ENCODE measurements at places on chromosomes 4 and X.

GRCh38 chrX:39773923-39774773 is 323.6 kb downstream of the BCOR start:
- no peak for DNase-seq

DNA sequence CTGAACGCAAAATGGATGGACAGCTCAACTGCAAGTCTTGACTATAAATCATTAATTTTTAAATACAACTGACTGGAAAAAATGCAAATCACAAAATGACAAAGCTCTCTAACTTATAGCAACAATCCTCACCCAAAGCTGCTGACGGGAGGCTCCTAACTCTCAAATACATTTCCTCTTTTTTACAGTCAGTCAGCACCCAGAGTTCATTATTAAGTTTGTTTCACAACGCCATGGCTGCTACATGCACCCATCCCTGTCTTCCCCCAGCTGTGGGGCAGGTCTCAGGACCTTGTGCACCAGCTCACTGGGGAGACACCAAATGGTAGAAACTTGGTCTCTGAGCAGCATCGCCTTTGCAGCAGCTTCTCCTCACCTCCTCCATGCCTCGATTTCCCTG is 97.6 kb downstream of the SLC34A2 start:
- DNase-seq, result no peak

GRCh38 chr4:169437299-169438047 is 166.7 kb upstream of the SH3RF1 start:
- no peak for DNase-seq

DNA sequence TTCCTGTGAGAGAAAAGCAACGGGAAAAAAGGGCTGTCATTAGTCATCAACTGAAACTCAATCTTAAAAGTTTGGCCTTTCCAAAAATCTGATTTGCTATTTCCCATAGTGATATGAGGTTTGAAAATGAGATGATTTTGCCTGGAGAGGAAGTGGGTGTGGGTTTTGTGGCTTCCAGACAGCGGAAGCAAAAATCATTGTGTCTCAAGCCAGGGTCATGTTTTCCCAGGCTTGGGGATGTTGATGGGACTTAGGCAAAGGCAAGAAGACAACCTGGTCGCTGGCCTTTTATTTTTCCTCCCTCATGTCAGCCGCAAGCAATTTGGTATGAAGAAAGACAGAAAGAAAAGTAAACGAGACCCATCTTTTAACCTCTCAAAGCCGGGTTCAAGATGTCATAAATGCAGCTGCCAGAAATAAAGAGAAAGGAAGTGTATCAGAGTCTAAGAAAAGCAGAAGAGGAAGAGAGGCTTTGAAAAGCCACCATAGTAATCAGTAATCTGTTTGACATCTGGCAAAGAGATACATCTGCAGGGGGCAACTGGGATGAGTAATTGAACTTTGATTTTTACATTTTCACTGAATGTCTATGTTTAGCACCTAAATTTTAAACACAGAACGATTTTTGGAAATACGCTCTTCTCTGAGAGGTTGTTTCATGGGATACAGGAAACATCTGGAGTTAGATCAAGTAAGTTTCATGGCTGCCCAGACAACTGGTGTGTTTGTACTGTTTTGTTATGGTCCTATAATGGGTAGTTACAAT is 521.6 kb upstream of the SLIT2 start:
- no peak for DNase-seq

GRCh38 chr4:139282065-139282720 is 2.2 kb upstream of the MGARP start:
- no peak for DNase-seq

- DNase-seq, result no peak
These were observed 107.7 kb downstream of the ANXA3 start for GRCh38 chr4:78659264-78659663.

DNA sequence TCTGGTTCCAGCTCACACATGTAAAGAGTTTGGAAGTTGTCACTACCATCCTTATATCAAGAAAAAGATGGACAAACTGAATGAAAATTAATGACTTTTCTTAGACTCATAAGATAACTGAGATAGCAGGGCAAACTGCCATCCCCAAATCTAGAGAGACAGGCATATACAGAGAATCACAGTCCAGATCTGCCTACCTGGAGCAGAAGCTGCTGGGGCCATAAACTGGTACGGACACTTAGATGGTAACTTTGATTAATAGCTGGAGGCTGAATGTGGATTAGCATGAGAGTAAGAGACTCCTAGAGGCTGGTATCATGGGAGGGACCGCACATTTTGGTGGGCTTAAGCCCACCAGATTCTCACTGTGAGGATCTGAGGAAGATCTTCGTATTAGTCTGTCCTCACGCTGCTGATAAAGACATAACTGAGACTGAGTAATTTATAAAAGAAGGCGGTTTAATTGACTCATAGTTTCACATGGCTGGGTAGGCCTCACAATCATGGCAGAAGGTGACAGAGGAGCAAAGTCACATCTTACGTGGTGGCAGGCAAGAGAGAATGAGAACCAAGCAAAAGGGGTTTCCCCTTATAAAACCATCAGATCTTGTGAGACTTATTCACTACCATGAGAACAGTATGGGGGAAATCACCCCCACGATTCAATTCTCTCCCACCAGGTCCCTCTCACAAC is 10.8 kb upstream of the POLA1 start:
- DNase-seq, result no peak

GRCh38 chr4:1452431-1453051 is 46.3 kb upstream of the NKX1-1 start:
- no peak for DNase-seq

DNA sequence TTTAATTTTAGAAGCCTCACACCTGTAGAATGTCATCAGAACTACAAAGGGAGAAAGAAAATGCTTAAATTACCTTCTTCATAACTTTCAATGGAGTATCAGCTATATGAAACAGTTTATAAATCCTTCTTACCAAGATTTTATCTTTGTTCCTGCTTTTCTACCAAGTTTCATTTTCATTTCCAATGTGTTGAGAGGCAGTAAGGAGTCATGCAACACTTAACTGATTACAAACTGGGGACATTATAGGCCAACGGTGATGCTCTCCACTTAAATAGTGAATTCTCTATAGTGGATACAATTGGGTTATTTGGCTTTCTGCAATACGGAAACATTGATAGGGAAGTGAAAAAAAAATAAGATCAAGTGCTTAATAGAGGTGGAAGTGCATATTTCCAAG is 145.2 kb upstream of the FTHL17 start:
- no peak for DNase-seq

- no peak for DNase-seq
These were observed 228.0 kb downstream of the RASL11B start for GRCh38 chr4:53089936-53090729.

DNA sequence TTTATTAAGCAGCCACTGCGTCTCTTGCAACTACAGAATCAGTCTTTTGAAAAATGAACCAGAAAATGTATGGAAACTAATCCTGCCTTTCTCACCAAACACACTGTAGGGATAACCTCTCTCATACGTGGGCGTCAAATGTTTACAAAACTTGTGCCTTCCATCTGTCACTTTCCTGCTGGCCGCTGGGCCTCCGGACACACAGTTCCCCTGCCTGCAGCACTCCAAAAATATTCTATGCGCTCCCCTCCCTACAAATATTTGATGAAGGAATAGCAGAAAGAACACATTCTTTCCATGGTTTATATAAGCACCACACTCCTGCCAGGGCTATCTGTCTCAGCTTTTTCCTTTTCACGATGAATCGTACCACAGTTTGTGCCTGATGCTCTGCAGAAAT is 14.9 kb upstream of the CYTL1 start:
- DNase-seq, result no peak

DNA sequence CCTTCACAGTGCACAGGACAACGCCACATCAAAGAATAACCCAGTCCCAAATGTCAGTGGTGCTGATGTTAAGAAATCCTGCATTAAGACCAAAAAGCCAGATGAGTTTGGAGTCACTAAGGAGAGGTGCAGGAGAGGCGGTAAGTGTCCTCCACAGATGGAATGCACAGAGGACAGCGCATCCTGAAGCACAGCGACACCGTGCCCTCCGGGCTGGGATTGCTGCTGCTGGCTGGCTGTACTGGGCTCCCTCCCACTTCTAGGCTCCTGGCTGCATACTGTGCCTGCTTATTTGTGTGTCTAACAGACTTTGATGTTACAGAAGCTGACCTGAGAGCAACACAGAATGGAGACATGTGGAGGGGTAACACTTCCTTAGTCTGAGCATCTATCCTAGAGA is 325.6 kb upstream of the BOD1L1 start:
- no peak for DNase-seq

GRCh38 chr4:89837385-89837992 is 528 bp upstream of the SNCA start:
- no peak for DNase-seq

DNA sequence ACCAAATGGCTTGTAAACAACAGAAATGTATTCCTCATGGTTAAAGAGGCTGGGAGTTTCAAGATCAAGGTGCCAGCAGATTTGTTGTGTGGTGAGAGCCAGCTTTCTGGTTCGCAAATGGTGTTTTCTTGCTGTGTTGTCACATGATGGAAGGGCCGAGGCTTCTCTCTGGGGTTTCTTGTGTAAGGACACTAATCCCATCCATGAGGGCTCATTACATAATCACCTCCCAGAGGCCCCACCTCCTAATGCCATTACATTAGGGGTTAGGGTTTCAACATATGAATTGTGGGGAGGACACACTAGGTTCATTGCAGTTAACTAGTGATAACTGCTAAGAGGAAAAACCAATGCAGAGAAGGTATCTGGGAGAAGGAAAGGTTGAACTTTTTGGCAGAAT is 103.5 kb upstream of the ENPEP start:
- DNase-seq, result no peak

DNA sequence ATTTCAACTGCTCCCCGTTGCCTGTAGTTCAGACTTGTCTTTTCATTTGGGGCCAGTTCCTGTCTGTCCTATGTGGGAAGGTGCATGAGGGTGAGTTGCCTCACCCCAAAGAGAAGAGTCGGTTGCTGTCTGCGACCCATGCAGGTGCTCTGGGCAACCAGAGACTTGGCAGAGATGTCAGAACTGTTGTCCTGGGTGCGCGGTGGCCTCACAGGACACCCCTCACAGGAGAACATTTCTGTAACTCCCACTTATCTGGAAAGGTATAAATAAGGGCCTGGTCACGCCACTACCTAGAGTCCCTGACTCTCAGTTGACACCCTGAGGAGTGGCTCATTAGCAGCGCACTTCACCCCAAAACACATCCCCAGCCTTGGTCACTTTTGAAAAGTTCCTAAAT is 9.7 kb upstream of the NAT8L start:
- DNase-seq, result no peak

- no peak for DNase-seq
These were observed 589 bp upstream of the KIT start for GRCh38 chr4:54657185-54657550.

DNA sequence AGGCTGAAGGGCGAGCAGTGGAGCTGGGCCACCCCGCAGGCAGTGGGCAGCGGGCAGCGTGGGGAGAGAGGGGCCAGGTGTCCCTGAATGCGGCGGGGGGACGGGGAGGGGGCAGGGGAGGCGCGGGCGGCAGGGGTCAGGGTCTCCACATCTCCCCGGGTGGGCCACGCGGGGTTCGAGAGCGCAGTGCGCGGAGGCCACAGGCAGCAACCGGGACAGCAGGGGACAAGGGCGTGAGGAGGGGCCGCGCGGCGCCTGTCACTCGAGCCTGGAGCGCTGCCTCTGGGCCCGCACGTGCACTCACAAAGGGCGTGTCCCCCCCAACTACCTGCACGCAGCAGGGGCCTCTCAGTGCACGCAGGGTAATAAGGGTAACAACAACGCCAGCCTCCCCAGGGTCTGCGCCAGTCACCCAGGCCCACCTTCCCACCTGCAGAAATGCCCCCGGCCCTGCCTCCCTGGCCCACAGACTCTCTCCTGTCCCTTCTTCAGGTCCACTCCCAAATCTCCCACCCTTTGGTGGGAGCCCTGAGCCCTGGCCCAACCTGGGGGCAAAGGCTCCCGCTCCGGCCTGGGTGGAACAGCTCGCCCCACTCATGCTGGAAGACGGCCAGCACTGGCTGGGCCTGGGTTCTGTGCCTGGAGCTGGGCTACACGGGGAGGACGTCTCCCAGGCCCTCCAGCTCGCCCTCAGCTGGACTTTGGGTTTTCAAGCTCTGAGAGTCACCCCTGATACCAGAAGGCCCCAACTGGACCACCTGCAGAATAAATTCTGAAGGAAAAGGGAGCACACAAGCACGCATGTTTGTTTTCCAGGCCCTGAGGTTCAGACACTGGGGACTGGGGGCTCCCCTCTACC is 53.2 kb downstream of the ZFYVE28 start:
- no peak for DNase-seq

DNA sequence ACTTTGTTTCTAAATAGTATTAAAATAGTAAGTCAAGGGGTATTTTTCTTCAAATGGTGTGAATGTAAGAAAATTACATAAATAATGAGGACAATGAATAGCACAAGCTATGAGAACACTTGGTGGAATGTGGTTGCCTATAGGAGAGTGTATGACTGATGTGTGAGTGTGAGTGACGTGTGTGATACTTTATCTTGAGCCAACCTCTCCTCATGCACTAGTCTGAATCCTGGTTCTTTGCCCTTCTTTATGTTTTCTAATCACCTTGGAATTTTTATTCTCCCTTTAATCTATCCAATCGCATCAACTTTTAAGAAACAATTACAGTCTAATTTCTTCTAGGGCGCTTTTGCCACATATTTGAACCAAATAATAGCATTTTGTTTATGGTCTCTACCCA is 98.2 kb downstream of the YIPF7 start:
- DNase-seq, result no peak

GRCh38 chrX:136555694-136556093 is 23.7 kb downstream of the VGLL1 start:
- DNase-seq, result no peak
